ENCODE measurements at places on chromosomes 4 and X.

DNA sequence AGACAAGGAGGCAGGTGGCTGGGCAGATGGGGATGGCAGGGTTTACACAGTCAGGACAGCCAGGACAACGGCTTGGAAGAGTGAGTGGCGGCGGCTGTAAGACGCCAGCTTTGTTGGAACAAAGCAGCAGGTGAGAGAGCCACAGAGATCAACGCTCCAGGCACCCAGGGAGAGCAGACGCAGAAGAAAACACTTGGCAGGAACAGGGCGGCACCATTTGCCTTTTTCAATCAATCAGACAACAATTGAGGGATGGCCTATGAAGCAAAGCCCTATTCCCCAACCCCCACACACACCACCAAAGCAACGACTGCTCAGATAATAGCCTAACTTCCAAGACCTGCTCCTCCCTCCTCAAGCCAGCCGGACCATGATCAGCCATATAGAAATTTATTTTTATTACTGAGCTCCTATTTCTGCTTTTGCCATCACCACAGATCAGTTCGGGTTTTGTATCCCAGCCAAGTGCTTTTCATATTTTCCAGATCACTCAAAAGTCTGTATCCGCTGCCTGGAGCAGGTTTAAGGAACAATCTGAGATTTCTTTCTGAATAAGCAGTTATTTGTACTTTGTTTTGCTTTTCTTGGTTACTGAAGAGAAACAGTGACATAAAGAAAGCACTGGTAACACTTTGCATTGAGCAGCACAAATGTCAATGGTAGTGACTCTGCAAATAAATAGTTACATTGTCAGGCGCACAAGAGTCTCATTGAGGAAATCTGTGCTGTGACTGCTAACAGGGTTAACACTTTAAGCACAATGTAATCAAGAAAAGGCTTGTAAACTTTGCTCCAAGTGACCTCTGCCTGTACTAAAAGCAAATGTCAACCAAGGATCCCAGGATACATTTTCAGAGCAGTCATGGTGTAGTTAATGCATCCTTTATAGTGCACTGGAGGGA, 81.8 kb upstream of the RBPJ start:
- DNase-seq: peak; percentile 35

GRCh38 chrX:95974890-95975289, 709.8 kb upstream of the DIAPH2 start:
- no peak for DNase-seq

DNA sequence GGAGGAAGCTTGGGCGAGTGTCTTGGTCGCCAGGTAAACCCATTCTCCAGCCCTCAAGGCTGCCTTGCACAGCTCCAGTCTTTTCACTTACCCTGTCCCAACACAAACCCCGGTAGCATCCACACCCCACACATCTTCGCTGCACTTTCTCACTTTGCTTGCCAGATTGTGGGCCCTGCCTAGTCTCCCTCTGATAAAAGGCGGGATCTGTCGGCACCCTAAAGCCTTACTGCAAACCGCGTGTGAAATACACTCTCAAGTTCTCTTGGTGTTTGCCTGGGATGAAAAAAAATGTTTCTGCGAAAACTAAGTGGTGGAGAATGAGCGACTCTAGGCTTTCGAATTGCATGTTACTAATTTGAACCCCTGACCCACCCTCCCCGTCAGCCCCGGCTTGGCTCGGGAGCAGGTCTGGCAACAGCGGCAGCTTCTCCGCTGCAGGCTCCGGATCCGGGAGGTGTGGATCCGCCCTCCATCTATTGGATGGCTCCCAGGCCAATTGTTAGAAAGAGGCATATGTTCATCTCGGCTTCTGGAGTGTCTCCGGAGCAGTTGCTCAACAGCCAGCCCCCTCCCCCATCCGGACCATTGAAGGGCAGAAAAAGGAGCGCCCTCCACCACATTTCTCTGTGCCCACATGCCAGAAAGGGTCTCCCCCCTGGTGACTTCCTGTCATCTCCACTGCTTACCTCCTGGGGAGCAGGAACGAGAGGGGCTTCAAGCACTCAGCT, 3.0 kb upstream of the CITED1 start:
- DNase-seq: no peak

- DNase-seq: no peak
These were observed 1028.9 kb upstream of the INTU start for GRCh38 chr4:126603825-126604224.

GRCh38 chr4:71209161-71209560, 129.7 kb upstream of the SLC4A4 start:
- no peak for DNase-seq

DNA sequence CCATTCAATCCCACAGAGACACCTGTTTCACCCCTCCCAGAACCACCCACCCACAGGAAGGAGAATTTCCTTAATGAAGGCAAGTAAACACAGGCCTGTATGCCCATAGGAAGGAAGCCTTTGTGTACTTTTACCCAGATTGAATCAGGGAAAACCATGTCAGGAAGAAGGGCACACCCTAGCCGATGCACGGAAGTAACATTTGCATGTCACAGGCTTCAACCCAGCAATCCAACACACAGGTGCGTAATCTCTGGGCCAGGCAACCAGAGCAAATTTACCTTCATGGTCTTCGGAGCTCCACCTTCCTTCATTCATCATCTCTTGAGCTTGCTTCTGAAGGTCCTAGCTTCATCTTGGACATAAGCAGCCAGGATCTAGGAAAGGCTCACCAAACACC, 206.3 kb downstream of the SHROOM3 start:
- DNase-seq: no peak

DNA sequence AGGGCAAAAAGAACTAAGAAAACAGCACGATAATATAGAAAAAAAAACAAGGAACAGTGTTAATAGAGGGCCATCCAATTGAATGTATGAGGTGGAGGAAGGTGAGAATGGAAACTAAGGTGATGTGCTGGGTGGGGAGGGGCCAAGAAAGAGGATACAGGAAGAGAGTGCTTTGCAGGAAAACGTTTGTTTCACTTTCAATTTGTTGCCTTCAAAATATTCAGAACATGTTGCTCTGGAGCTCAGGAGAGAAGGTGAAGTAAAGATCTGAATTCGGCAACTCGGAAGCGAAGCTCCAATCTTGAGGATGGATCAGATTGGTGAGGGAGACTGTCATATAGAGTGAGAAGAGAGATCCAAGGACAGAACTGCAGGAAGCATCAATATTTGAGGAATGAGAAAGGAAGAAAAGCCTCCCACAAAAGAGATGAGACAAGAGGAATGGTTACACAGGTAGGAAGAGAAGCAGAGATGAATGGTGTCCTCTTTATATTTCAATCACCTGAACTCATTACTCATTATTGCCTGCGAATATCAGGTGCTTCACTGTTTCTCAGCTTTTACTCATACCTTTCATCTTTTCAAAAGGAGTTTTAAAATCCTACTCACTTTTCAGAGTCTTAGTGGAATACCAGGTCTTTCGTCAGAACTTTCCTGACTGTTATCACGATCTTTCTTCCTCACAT, 14.7 kb upstream of the SEC24D start:
- DNase-seq: no peak

DNA sequence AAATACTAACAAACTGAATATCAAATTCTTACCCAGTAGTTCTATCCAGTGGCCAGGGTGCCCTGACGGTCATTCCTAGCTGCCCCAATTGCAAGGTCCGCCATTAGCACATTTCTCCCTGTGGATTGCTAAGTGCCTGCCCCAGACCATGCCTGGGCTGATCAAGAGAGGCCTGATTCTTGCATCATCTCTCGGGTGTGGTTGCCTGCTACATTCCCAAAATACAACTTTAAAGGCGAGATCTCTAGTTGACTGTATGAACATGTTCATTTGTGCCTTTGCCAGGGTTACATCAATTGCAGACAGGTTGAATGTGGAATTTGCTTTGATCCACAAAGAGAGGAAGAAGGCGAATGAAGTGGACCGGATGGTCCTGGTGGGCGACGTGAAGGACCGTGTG, 28.0 kb downstream of the PRPS2 start:
- no peak for DNase-seq

- peak; percentile 85 for DNase-seq
These were observed at the start of the genes GSTCD and INTS12 for GRCh38 chr4:105708181-105709080. Gene GSTCD, plus strand, starts transcription at chr4:105708784. Its CDS starts 8,830 bp downstream, at chr4:105717614. Gene INTS12, minus strand, starts transcription at chr4:105708689. Its CDS starts 8,684 bp downstream, at chr4:105700005.

DNA sequence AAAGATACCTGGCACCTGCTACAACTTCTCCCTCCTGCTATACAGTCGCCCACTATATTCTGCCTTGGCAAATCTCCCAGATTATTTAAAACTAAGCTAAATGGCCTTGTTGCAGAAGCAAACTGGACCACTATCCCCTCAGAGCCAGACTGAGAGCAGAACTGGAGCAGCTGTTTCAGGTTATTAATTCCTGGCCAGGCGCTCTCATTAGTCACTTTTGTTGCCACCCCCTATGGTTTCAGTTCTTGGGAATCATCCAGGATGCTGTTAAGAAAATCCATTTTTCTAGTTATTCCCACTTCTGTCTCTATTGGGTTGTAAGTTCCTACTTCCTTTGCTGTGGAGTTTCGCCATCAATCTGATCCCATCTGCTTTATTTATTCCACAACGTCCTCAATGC, 30.1 kb downstream of the ADGRA3 start:
- DNase-seq: peak; percentile 51

DNA sequence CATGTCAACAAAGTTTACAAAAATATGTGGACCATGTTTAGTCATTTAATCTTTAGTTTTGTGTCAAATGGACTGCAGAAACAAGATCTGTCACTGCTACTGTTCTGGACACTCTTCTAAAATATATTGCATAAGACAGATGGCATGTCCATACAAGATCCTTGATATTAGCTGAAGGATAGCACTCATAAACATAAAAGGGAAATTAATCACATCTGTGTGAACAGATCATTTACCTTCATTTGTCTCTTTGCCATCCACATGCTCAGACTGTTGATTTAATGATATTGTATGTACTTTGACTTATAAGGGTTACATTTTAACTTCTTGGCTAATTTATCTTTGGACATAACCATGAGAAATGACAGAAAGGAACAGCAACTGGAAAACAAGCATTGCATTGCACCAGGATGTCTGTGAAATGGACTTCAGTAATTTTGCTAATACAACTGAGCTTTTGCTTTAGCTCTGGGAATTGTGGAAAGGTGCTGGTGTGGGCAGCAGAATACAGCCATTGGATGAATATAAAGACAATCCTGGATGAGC, at the start of gene UGT2B7:
UGT2B7 (plus strand) TSS at position 364 of the 546 bp plus-strand sequence; CDS start at position 411, 47 bp downstream.
- DNase-seq: no peak

DNA sequence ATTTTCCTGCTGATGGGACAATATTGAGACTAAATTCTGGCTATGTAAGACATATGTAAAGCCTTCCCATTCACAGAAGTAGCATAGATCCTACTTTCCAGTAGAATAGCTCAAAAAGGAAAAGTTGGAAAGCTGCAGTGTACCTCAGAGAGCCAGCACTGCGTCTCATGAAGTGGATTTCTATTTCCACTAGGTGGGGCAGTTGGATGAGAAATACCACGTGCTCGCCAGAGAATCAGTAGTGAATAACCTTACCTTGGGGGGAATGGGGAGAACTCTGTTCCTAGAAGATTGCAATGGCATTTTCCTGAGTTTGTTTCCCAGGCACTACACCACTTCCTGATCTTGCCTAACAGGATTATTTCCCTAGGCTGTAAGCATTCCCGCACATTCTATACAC, 907.1 kb downstream of the FSTL5 start:
- DNase-seq: no peak

DNA sequence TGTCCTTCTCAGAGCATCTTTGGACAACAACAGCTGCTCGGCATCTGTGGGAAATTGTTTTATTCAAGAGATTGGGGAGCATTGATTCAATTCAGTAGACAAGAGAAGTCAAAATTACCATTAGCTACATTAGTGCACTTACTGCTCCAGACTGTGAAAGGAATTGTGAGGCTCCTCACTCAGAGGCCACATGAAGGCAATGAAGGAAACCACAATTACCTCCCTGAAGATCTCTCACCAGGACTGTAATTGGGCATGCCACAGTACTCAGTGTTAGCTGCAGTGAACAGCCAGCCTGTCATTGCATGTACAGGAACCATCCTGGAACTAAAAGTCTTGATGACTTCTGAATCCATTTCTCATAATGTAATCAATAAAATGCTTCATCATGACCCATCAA, 144.8 kb downstream of the PPA2 start:
- DNase-seq: no peak

DNA sequence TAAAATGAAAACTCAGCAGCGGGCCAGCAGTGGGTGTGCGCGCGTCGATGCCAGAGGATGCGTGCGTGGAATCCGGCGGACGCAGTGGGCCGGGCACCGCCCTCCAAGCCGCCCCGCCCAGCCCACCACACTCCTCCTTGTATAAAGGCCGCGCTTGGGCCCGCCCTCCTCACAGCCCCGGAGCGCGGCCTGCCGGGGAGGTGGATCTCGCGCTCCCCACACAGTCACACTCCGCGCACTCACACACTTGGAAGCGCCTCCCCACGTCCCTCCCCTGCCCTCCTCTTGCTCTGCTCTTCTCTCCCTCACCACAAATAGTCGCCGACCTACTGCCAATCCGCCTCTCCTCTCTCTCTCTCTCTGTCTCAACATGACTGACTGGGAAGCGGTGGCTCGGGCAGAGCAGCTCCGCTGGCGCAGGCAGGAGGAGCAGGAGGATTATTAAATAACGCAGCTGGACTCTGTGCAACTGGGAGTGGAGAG, at the start of gene CCSER1:
CCSER1 (plus strand) TSS at position 172 of the 483 bp plus-strand sequence.
- no peak for DNase-seq

- DNase-seq: no peak
These were observed 99.7 kb downstream of the RASL11B start for GRCh38 chr4:52961666-52962412.

DNA sequence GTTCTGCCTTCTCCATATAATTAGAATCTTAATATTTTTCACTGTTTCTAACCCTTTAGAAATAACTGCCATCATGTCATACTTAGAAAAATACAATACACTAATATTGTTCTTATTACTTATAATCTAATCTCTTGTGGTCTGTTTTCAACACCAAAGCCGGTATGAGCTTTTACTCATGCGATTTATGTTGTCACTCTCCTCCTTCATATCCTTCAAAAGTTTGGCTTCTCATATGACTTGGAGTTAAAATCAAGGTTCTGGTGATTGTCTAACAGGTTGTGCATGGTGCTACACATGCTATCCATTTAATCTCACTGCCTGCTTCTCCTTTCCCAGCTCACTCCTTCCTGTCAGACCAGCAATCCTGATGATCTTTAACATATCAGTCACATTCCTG, 1392.9 kb downstream of the ARAP2 start:
- DNase-seq: no peak

GRCh38 chrX:111338095-111338698, 67.9 kb upstream of the CAPN6 start:
- DNase-seq: no peak

- no peak for DNase-seq
These were observed 8.5 kb downstream of the OGT start for GRCh38 chrX:71541210-71542022.

DNA sequence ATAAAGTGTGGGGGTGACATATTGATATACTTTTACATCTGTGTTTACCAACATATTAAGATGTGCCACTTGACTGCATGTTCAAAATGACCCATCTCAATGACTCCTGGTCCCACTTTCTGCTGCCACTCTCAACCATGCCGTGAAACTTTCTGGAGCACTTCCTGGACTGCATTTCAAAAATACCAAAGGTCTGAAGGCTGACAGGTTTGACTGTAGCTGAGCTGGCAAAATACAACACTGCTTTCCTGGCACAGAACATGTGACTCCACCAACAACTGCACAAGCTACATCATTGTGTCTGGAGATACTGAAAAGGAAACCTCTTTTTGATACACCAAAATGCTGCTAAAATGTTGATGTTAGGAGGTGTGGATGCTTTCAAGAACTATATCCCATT, 184.8 kb downstream of the UNC5C start:
- no peak for DNase-seq
